Dermis microvascular lymphatic vessel endothelial cell (primary cell): ENCODE measurements at places on chromosomes 3 and 15.
A peak's percentile ranks its signal among the peaks of the same experiment; 100 is the strongest.

DNA sequence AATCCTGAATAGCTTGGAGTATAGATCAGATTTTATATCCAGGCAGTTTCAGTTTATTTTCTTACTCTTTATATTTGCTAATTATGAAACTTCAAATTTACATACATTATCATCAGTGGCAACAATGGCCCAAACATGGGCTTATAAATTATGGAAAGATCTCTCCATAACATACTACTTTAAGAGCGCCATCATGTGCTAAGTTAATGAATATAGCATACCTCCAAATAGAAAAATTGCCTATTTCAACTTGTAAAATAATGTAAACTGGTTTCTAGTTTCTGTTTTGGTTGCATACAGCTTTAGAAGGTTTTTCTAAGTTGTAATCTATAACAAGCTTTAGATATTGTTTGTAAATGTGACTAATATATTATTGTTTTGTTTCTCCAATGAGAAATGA lies 531.3 kb upstream of the UBE2E2 start:
- DNase-seq, result no peak

GRCh38 chr3:66991459-66991858 lies 6.6 kb upstream of the KBTBD8 start:
- DNase-seq, result no peak

DNA sequence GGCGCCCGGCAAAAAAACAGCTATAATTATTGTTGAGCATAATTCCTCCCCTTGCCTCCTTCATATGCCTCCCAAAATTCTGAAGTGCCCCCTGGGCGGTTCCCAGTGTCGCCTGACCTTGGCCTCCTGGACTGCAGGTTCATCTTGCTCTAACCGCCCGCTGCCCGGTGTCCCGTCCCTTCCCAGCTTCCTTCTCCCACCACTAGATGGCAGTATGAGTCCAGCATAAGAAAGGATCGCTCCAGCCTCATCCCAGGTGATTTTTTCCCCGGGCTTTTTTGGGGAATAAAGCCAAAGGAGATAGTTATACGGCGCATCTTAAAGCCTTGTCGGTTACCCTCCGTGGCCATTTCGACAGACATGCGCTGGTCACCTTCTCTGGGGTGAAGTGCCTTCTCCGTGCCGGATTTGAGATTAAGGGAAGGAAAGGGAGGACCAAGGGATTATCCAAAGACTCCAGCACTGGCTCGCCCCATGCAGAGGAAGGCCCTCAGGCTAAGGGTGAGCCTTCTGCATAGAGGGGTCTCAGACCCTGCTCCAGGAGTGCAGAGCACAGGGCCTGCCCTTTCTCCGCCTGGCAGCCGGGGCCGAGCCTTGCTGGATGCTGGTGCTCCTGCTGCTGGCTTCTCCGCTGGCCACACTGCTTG lies 45.8 kb upstream of the TRA2B start:
- DNase-seq, result peak; percentile 39

- no peak for DNase-seq
These were observed 68.1 kb downstream of the MEIS2 start for GRCh38 chr15:37032091-37032775.

- no peak for DNase-seq
These were observed 18.3 kb upstream of the FOXP1 start for GRCh38 chr3:71601811-71602210.
